ENCODE measurements at places on chromosomes 2 and 18.

GRCh38 chr2:68234405-68234804, 17.9 kb downstream of the PPP3R1 start:
- no peak for DNase-seq

GRCh38 chr2:22934747-22935146, 450.2 kb upstream of the KLHL29 start:
- no peak for DNase-seq

DNA sequence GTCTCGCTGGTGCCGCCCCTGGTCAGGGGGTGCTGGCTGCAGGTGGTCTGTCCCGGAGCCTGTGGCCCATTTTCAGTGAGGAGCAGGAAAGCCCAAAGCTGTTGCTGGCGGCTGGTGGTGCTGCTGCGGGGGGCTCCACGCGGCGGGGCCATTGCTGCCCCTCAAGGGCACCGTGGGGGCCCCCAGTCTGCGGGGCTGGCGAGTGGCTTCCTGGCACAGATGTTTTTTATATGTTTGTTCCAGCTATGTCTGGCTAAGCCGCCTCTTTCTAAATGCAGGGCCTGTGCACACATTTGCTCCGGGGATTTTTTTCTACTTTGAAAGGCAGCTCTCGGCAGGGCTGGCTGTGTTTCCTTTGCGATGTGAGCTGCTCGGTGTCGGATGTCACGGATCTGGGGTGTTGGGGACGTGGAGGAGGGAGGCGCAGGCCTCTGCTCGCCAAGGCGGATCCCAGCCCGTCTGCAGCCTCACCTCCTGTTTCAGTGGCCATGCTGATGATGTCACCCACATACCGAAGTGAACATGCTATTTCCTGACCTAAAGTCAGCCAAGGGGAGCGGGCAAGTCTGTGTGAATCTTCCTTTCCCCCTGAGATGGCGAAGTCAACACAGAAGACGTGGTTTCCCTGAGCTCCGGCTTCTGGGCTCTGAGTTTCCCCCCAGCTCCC, 112.0 kb upstream of the CTDP1 start:
- peak; percentile 90 for DNase-seq

- no peak for DNase-seq
These were observed 474.8 kb upstream of the RAB6C start for GRCh38 chr2:129504646-129505045.

- DNase-seq = peak; percentile 44
These were observed 40.7 kb upstream of the CABLES1 start for GRCh38 chr18:23094411-23095190.

GRCh38 chr18:39455285-39455684, 1889.7 kb upstream of the CELF4 start:
- peak; percentile 21 for DNase-seq

DNA sequence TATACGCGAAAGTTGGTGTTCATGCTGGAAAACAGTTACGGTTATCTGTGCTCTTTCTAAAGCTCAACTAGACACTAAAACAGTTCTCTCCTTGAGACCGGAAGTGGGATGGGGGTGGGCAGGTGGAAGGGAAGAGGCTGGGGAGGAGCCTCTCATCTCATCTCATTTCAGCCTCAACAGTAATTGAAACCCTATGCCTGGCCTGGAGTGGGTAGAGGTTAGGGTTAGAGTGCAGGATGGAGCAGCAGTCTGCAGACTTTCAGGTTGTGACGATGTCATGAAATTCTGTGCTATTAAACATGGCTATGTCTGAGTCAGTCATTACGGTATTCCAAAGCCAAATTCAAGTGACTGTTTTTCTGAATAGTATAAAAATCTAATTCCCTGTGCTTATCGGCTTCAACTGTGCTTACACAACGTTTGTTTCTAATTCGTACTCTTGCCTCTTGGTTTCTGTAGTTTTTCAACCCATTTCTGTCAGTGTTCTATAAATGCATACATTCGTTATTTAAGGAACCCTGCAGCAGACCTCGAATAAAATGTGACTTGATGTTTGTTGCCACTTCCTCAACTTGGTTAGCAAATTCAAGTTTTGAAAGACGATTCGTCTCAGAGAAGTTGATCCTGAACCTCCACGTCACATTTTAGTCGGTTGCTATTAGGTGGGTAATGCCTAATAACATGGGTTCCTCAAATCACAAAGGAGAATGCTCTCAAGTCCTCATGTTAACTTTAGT, 75.8 kb upstream of the TCF7L1 start:
- no peak for DNase-seq

GRCh38 chr18:29879763-29880162, 1162.8 kb downstream of the DSC3 start:
- DNase-seq = no peak

DNA sequence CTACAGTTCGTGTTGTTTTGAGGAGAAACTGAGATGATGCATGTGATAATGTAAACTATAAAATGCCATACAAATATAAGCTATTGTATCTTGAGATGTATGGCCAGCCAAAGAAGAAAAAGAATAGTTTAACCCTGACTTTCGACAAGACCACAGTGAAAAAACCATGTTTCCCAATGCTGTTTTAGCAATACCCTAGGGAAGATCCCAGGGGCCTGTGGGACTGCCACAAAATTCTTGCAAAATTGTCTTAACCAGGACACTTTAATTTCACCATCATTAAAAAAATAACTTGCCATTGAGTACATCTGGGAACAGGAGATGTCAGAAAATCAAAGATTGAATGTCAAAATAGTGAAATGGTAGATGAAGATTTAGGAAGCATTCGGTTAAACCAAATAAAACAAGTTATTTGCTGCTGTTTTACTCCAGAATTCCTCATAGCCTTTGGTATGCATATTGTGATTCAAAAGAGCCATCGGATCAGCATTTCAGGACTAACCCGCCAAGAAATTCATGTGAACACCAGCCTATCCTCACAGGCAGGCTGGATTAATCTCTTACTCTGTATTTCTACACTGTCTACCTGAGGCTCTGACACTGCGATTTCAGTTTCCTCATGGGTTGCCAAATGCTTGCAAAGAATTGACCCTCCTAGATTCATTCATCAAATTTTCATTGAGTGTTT, 49.0 kb upstream of the SP3 start:
- DNase-seq = no peak

DNA sequence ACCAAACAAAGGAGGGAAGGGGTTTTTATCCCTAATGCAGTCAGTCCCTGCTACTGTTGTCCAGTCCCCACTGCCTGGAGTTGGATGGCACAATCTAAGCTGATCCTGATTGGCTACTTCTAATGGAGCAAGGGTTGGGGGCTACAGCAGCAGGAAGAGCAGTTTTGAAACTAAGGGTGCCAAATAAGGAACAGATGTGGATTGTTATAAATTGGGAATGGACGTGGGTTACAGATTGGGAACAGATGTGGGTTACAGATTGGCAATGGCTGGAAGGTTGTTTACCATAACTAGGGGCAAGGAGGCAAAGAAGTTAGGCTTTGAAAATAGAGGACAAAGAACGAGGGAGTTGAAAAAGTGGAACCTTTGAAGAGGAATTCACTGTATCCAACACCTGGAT, 16.0 kb upstream of the PROM2 start:
- no peak for DNase-seq
